ENCODE measurements at places on chromosomes 6 and 20.

DNA sequence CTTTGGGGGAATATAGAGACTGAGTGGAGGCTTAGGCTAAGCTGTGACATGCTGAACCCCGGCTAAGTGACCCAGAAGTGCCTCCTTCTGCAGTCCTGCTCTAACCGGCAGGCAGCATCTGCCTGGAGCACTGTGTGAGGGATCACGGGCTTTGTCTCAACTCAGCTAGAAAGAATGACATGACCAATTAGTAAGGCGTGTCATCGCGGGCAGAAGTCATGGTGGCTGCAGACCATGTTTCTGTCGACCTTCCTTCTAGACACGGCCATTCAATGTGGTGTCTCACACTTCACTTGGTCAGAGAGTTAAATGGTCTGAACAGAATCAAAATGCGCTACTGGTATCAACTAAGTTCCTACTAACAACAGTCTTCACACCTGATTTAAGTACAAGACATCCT lies 35.0 kb downstream of the HUS1B start:
- DNase-seq, result no peak

GRCh38 chr20:46157625-46158024 lies 39.5 kb downstream of the CD40 start:
- DNase-seq, result no peak

DNA sequence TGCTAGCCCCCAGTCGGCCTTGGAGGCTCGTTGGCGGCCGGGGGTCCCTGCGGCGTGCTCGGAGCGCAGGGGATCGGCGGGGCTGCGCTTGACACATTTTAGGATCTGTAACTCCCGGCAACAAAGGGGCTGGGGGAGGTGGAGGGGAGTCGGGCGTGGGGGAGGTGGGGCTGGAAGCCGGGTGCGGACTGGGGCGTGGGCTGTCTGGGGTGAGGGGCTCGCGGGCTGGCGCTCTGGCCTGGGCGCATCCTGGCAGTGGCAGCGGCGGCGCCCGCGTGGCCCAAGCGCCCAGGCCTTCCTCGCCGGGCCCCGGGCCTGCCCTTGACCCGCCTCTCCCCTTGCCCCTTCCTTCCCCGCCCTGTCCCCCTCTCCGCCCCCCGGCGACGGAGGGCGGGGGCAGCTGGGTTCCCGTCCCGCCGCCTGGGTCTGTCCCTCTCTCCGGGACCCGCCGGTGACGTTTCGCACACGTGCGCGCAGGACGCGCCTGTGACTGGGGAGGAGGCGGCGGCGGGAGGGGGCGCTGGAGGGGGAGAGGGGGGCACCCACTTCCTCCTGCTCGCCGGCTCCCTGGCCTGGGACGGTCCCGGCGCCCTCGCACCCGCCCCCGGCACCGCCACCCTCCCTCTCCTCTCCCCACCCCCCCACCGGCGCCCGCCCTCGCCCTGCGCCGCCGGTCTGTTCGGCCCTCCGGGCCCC lies 1.5 kb downstream of the E2F3 start:
- peak; percentile 85 for DNase-seq

DNA sequence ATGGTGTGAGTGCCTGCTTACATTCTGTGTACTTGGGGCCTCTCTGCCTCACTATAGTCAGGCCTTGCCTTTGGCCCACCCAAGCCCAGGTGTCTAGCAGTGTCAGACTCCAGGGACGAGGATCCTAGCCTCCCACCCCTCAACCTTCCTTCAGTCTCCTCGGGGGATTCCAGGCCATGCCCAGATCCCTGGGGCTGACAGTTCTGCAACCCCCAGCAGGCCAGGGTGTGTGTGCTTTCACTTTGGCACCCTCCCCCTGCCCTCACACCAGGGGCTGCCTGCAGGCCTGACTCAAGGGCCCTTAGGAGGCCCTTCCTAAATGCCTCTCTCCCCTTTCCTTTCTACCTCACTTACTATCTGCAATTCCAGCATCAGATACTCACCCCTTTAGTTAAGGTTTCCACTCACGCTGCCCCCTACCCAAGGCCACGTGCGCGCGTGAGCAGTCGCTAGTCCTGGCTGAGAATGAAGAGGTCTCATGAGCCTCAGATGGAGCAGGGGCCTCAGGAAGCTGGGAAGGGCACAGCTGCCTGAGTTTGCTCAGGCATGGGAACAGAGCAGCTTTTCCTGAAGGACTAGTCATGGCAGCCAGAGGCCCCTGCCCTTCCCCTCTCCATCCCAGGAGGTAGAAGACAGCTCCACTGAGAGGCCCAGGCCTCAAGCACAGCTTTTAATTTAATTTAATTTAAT lies 859 bp upstream of the CLPS start:
- no peak for DNase-seq

GRCh38 chr20:47985092-47985850 lies 200.0 kb upstream of the SULF2 start:
- no peak for DNase-seq

GRCh38 chr6:5776706-5777390 lies 229.9 kb downstream of the NRN1 start:
- no peak for DNase-seq

DNA sequence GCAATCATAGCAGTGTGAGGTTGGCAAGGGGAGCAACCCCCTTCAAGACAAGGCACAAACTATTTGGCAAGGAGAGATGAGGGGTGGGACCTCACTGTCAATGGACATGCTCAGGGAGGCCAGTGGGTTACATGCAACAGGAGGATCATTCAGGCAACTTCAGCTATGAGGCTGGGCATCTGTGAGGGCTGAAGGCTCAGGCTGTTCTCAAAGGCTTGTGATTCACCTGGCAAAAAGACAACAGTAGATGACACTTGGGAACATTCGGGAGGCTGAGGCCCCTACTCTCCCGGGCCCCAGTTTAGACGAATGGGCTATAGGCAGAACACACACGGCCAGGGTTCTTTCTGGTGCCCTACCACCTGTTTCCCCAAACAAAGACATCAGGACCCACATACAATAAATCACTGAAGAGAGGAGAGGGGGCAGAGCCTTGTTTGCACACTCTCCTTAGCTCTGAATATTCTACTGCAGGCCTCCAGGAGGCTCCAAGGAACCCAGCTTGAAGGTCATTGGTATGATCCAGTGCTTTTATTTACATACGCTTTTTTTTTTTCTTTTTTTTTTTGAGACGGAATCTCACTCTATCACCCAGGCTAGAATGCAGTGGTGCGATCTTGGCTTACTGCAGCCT lies 7.9 kb downstream of the TUBB start:
- DNase-seq, result no peak

DNA sequence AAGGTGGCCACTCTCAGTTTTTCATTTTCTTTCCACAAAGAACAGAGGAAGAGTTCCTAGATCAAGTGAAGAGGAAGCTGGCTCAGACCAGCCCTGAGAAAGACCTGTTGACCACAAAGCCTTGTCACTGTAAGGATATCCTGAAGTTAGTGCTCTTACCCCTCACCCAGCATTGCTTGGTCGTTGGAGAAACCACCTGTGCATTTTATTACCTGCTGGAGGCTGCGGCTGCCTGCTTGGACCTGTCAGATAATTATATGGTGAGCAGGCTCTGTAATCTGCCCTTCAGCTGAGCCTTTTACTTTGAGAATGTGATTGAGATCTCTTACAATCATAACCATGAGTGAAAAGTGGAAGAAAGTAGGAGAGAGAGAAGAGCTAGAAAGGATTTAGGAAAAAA lies 21.9 kb downstream of the TREML1 start:
- DNase-seq, result no peak

DNA sequence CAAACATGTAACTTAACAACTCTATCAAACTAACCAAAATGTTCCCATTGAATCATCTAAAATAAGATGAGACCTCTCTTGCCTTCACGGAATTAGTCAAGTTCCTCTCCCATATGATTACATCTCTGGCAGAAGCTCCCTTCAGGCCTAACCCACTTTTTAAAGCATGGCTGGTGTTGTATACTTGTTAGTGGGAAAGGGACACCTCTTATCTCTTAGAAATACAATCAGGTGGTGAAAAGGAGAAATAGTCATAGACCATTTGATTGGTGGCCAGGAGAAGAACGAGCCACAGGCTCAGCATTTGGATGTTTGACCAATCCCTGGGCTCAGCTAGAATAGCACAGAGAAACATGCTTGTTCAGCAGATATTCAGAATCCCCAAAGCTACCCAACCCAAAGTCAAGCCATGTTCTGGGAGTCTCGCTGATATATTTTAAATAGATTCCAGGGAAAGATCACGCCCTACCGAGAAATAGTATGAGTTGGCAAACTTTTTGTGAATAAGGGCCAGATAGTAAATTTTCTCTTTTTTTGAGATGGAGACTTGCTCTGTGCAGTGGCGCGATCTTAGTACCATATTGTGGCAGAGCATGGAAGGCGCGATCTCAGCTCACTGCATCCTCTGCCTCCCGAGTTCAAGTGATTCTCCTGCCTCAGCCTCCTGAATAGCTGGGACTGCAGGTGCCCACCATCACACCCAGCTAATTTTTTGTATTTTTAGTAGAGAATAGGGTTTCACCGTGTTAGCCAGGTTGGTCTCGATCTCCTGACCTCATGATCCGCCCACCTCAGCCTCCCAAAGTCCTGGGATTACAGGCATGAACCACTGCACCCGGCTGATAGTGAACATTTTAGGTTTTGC lies 126.3 kb upstream of the MYLIP start:
- DNase-seq, result no peak

DNA sequence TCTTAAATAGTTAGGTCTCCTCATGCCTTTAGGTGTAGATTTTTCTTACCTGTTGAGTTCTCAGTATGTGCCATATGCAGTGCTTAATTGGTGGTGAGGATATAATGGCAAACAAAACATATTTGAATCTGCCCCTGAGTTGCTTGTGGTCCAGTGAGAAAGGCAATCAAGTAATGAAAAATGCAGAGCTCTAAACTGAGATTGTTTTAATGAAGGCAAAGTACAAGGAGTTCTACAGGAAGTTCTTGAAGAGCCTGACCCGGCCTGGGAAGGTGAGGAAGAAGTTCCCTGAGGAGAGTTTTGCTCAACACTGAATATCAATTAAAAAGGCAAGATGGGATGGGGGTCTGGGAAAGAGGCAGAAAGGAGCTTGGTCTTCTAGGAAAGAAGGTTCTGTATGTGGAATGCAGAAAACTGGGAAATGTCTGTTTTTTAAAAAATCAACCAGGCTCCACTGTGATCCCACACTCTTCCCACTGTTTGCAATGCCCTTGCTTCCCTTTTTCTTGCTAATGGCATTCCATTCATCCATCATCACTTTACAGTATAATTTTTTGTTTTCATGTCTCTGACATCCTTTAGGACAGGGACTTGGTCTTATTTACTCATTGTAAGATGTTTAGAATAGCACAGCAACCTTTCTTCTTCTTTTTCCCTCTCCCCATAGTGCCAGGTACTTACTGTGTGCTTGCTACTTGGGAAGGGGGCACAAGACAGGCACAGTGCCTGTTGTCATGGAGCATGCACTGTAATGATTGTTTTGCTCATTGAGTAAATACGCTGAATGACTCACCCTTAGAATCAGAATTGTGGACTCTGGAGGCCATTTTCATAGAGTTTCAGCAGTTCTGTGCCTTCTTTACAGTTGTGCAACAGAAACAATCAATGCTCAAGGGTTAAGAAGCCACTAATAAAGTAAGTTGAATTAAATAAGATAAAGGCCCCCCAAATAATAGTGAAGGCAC lies 64.3 kb downstream of the ANKS1A start:
- DNase-seq, result no peak

DNA sequence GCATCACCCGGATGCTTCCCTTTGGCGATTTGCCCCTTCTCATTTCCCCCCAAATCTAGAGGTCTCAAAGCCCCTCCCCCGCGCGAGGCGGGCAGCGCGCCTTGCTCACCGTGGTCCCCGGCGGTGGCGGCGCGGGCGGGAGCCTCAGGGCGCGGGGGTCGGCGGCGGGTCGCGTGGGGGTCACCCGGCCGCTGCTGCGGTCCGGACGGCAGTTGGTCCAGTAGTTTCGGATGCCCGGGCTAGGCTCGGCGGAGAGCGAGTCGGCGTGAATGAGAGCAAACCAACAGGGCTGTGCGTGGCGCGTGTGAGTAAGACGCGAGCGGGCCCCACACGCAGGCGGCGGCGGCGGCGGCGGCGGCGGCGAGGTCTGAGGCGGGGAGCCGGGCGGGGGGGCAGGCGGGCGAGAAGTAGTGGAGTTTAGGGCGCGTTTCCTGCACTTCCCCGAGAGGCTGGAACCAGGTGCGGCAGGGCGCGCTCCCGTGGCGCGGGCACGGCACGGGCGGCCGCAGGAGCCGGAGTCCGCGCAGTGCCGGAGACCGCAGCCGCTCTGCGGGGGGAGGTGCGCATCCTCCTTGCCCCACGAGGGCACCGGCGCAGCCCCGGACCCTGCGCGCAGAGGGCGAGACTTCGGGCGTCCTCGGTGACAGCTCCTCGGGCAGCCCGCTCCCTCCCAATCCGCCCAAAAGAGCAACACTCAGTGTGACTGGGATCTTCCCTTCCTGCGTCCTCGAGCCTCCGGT lies 567 bp downstream of the HS3ST5 start:
- DNase-seq, result no peak

DNA sequence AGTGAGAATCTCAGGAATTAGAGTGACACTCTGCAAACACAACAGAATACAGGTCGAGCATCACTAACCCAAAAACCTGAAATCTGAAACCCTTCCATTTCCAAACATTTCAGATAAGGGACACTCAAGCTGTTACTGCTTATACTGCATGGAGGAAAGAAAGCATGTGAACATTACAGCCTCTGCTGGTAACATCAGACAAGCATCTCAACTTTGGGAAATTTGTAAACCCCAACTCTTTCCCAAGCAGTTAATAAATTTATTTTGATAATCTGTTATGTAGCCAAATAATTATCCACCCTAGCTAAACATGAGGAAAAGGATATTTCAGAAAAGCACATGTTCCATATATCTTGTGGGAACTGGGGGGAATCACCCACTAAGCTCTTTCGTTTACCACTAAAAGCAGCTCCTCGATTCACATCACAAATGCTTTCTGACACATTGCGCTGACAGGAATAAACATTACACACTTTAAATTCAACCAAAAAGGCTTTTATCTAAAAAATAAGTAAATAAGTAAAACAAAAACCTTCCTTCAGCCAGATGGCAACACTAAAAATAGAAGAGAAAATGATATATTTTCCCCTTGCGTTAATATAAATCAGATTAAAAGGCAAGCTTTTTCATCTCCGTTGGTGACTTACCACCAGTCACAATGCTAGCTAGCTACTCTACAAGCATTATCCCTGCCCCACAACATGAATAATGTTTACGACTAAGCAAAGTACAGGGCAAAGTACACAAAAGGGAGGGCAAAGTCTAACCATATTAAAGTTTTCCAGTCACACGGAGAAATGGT lies 120.8 kb downstream of the MAP7 start:
- DNase-seq, result no peak

- DNase-seq, result no peak
Measured at GRCh38 chr6:170160031-170160627, 130.7 kb downstream of the DLL1 start.

DNA sequence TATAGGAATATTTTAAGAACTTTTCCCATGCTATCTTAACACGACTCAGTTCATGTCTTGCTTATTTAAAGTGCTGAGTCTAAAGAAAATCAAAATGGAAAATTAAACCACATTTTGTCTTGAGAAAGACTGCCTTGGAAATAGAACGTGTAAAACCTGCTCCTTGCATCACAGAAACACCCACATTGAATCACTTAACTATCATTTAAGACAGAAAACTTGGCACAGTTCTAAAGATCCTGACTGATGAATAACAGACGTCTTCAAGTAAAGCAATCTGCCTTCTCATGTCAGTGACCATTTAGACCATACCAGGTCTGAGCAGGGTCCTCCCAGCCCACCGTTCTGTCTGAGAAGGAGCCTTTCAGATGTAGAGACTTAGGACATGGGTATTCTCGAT lies 7.4 kb downstream of the PERP start:
- no peak for DNase-seq

- no peak for DNase-seq
Measured at GRCh38 chr6:109457562-109457996, 2.0 kb upstream of the MICAL1 start.

Measured in T-helper 2 cell (primary cell).